Esophagus muscularis mucosa (tissue), 4 donors: ENCODE measurements at places on chromosomes 4 and X. TPM values are rescaled to one million over a fixed set of nuclear protein-coding genes. Genes with fewer than 3 reads are reported as not detected.

- no peak overlapping the region for H3K4me3 ChIP-seq
- DNase-seq: no peak
- no peaks in the 10 kb centered on the region for H3K36me3 ChIP-seq
- no peaks in the 10 kb centered on the region for H3K4me1 ChIP-seq
Observed at GRCh38 chrX:20437683-20438082, 171.0 kb upstream of the RPS6KA3 start.

GRCh38 chr4:102799816-102800215, 27.5 kb downstream of the UBE2D3 start:
- H3K27ac ChIP-seq: no peak overlapping the region
- H3K27me3 ChIP-seq: no peaks in the 10 kb centered on the region
- H3K36me3 ChIP-seq: peaks cover 95% of the 10 kb centered on the region
- no peak overlapping the region for H3K4me3 ChIP-seq
- DNase-seq: no peak

GRCh38 chr4:175935016-175935661, 123.1 kb upstream of the GPM6A start:
- no peak overlapping the region for H3K4me3 ChIP-seq
- no peaks in the 10 kb centered on the region for H3K36me3 ChIP-seq
- peaks cover 18% of the 10 kb centered on the region for H3K4me1 ChIP-seq
- DNase-seq: no peak

DNA sequence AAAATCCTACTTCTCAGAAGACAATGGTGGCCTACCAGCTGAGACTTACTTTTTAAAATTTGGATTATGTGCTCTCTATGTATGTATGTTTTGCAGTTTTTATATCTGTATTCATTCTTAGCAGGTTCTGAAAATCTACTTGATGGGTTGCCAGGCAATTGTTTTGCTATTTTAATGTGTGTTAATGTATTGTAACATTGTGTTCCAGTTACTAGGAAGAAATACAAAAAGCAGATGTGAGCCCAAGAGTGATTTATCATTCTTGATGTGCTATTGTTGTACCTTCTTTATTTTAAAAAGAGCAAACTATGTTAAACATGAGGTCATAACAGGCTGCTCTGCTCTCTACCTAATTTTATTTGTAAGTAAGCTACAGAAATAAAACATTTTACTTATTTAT, 81.9 kb downstream of the REPS2 start:
- H3K27me3 ChIP-seq: no peaks in the 10 kb centered on the region
- no peaks in the 10 kb centered on the region for H3K36me3 ChIP-seq
- no peak overlapping the region for H3K4me3 ChIP-seq
- no peak for DNase-seq

DNA sequence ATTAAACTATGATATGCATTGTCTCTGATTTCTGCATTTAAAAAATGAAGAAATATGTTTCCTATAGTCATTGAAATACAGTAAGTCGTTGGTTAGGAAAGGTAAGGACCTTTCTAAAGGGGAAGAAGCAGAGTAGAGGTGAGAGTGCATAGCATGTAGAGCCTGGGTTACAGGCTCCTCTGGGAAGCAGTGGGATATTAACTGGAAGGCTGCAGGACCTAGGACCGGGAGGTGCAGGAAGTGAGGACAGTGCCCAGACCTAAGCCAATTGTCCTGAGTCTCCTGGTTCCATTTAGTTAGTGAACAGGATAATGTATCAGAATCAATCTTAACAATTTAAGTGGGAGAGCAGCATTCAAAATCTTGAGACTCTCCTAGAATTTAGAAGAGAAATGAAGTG, 237.1 kb upstream of the NUDT6 start:
- no peaks in the 10 kb centered on the region for H3K27me3 ChIP-seq
- no peak overlapping the region for H3K27ac ChIP-seq
- no peak overlapping the region for H3K4me3 ChIP-seq
- no peak for DNase-seq
- no peaks in the 10 kb centered on the region for H3K36me3 ChIP-seq

GRCh38 chr4:124061413-124061812, 651.1 kb downstream of the ANKRD50 start:
- H3K4me1 ChIP-seq: peaks cover 36% of the 10 kb centered on the region
- DNase-seq: no peak
- H3K36me3 ChIP-seq: no peaks in the 10 kb centered on the region
- peak overlapping the region; percentile 70 for H3K27ac ChIP-seq

- peak; percentile 37 for DNase-seq
- H3K4me3 ChIP-seq: no peak overlapping the region
- H3K27me3 ChIP-seq: no peaks in the 10 kb centered on the region
- no peak overlapping the region for H3K27ac ChIP-seq
Observed at GRCh38 chr4:83855044-83855443, 319.1 kb downstream of the GPAT3 start.

DNA sequence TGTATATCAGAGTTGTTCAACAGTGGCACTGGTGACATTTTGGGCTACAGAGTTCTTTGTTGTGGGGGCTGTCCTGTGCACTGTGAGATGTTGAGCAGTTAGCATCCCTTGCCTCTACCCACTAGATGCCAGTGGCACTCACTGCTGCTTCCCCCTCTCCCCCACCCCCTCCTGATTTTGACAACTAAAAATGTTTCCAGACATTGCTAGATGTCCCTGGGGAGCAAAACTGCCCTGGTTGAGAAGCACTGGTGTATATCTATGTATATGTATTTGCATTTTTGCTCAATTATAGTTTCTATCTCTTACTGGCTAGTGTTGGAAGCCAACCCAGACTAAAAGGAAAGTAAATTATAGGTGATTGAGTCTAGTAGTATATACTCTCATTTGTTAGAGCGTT, 2.4 kb downstream of the TMEM131L start:
- H3K27ac ChIP-seq: no peak overlapping the region
- H3K36me3 ChIP-seq: no peaks in the 10 kb centered on the region
- no peak for DNase-seq
- peak overlapping the region; percentile 84 for H3K4me3 ChIP-seq
- H3K27me3 ChIP-seq: no peaks in the 10 kb centered on the region

GRCh38 chr4:108512615-108513505, 107.5 kb upstream of the RPL34 start:
- H3K36me3 ChIP-seq: no peaks in the 10 kb centered on the region
- no peak overlapping the region for H3K27ac ChIP-seq
- H3K27me3 ChIP-seq: peaks cover 27% of the 10 kb centered on the region

- no peak overlapping the region for H3K4me3 ChIP-seq
- H3K36me3 ChIP-seq: no peaks in the 10 kb centered on the region
- H3K27ac ChIP-seq: no peak overlapping the region
Observed at GRCh38 chr4:79141530-79141929, 184.3 kb downstream of the NAA11 start.

GRCh38 chr4:141021397-141022110, 111.7 kb downstream of the RNF150 start:
- H3K27ac ChIP-seq: peak overlapping the region; percentile 54
- no peak overlapping the region for H3K4me3 ChIP-seq
- peaks cover 69% of the 10 kb centered on the region for H3K4me1 ChIP-seq
- no peaks in the 10 kb centered on the region for H3K27me3 ChIP-seq

- no peak overlapping the region for H3K27ac ChIP-seq
- no peak overlapping the region for H3K4me3 ChIP-seq
- H3K27me3 ChIP-seq: no peaks in the 10 kb centered on the region
- H3K36me3 ChIP-seq: no peaks in the 10 kb centered on the region
- H3K4me1 ChIP-seq: no peaks in the 10 kb centered on the region
Observed at GRCh38 chrX:11893933-11894710, 136.1 kb downstream of the MSL3 start.

DNA sequence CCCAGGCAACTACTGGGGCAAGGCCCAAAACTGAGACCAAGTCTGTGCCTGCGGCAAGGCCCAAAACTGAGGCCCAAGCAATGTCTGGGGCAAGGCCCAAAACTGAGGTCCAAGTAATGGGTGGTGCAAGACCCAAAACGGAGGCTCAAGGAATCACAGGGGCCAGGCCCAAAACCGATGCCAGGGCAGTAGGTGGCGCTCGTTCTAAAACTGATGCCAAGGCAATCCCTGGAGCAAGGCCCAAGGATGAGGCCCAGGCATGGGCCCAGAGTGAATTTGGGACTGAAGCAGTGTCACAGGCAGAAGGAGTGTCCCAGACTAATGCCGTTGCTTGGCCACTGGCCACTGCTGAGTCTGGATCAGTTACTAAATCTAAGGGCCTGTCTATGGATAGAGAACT, 2.7 kb downstream of the GPRASP2 start:
- no peak overlapping the region for H3K4me3 ChIP-seq
- H3K27me3 ChIP-seq: no peaks in the 10 kb centered on the region
- H3K4me1 ChIP-seq: peaks cover 7% of the 10 kb centered on the region
- H3K27ac ChIP-seq: no peak overlapping the region
- no peaks in the 10 kb centered on the region for H3K36me3 ChIP-seq
- no peak for DNase-seq

DNA sequence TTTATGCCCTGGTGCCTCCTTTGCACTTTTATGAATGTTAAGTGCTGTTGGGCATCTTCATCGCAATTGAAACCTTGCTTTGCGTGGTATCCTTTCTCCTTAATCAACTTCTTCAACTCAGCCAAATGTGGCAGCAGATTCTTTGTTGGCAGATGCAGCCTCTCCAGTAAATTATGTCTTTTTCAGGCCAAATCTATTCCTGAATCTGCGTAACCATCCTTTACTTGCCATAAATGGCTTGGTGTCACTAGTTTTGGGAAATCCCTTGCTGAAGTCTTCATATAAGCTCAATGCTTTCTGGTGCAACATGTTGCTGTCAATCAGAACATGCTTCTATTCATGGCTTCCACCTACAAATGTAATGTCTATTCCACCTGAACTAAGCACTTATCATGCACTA, 457.5 kb downstream of the FGF13 start:
- no peak for DNase-seq
- H3K27ac ChIP-seq: no peak overlapping the region
- no peaks in the 10 kb centered on the region for H3K27me3 ChIP-seq
- no peaks in the 10 kb centered on the region for H3K36me3 ChIP-seq
- H3K4me1 ChIP-seq: no peaks in the 10 kb centered on the region
- H3K4me3 ChIP-seq: no peak overlapping the region

DNA sequence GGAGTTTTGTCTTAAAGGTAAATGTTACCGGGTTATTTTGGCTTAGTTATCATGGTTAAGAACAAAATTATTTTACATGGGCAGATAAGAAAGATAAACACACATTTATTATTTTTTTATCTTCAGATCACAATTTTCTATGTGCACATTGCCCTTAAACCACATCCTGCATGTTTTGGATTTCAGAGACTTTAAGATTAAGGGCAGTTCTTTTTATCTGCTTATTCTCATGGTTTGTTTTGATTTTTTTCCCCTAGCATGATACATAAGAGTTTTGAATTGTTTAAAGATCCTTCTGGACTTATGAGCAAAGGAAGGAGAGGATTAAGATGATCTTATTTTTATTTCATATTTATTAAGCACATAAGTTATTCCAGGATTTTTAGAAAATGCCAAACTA, 190.1 kb upstream of the BMP3 start:
- no peak for DNase-seq
- H3K27ac ChIP-seq: no peak overlapping the region
- no peaks in the 10 kb centered on the region for H3K4me1 ChIP-seq
- no peaks in the 10 kb centered on the region for H3K27me3 ChIP-seq
- H3K36me3 ChIP-seq: no peaks in the 10 kb centered on the region

- H3K4me1 ChIP-seq: peaks cover 12% of the 10 kb centered on the region
- no peak overlapping the region for H3K27ac ChIP-seq
- no peak overlapping the region for H3K4me3 ChIP-seq
- H3K36me3 ChIP-seq: no peaks in the 10 kb centered on the region
- H3K27me3 ChIP-seq: peaks cover 81% of the 10 kb centered on the region
Observed at GRCh38 chr4:13534344-13535063, 9.8 kb downstream of the NKX3-2 start.

- DNase-seq: no peak
- H3K36me3 ChIP-seq: no peaks in the 10 kb centered on the region
- H3K4me1 ChIP-seq: no peaks in the 10 kb centered on the region
- no peak overlapping the region for H3K4me3 ChIP-seq
Observed at GRCh38 chrX:13014111-13015096, 30.0 kb downstream of the FAM9C start.

- DNase-seq: no peak
- H3K27ac ChIP-seq: no peak overlapping the region
- H3K4me1 ChIP-seq: no peaks in the 10 kb centered on the region
- H3K36me3 ChIP-seq: no peaks in the 10 kb centered on the region
Observed at GRCh38 chr4:150305995-150306394, 227.8 kb downstream of the DCLK2 start.

DNA sequence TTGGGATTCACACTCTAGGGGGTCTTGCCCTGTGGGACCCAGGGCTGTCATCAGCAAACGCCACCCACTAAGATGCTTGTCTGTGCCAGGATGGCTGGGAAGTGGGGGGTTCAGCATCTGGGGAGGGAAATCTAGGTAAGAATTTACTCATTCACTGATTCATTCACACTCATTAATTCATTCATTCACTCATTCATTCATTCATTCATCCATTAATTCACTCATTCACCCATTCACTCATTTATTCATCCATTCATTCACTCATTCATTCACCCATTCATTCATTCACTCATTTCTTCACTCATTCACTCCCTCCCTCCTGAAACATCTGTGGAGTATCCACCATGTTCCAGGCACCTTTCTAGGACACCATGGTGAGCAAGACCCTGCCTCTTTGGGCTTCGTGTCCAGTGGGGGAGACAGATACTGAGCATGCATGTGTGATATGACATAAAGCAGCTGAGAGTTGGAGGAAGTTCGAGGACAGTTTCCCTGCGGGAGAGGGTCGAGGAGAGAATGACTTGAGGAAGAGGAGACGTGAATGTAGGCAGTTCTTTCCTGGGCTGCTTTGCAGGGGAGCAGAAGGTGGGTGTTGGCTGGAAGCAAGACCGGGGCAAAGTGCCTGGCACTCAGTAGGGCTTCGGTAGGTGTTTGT, 90.6 kb downstream of the SORCS2 start:
- H3K4me1 ChIP-seq: no peaks in the 10 kb centered on the region
- no peaks in the 10 kb centered on the region for H3K36me3 ChIP-seq
- no peak for DNase-seq
- no peaks in the 10 kb centered on the region for H3K27me3 ChIP-seq

- H3K27me3 ChIP-seq: no peaks in the 10 kb centered on the region
- H3K36me3 ChIP-seq: no peaks in the 10 kb centered on the region
- H3K27ac ChIP-seq: no peak overlapping the region
- no peak for DNase-seq
- H3K4me3 ChIP-seq: no peak overlapping the region
Observed at GRCh38 chr4:173056710-173057109, 111.9 kb upstream of the GALNT7 start.

DNA sequence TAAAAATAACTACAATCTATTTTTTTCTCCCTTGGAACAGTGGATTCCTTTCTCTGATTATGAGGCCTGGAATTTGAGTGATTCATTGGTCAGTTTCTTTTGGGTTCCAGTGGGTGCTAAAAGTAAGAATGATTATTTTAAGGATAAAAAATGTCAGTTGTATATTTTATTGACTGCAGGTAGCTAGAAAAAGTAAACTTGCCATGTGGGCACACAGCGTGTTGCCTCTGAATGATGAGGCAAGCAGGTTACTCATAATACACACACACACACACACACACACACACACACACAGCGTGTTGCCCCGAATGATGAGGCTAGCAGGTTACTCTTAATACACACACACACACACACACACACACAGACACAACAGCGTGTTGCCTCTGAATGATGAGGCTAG, 13.8 kb downstream of the GALNT7 start:
- no peaks in the 10 kb centered on the region for H3K27me3 ChIP-seq
- H3K27ac ChIP-seq: no peak overlapping the region
- DNase-seq: no peak
- H3K4me3 ChIP-seq: no peak overlapping the region
- H3K4me1 ChIP-seq: peaks cover 12% of the 10 kb centered on the region

The C4orf51 gene
- not detected for total RNA-seq

The IDH3G gene
- total RNA-seq: 76.3 TPM

The USP51 gene
- 2.5 TPM for total RNA-seq

The RPS6KA6 gene
- total RNA-seq: 3.2 TPM

The SLC26A1 gene
- total RNA-seq: not detected

The NXF2B gene
- not detected for total RNA-seq

The DRD5 gene
- not detected for total RNA-seq

The REPS2 gene
- 37.5 TPM for total RNA-seq
